Activated CD8-positive, alpha-beta memory T cell treated with anti-CD3 and anti-CD28 coated beads for 4 hours (primary cell): ENCODE measurements at places on chromosomes 4 and X.

DNA sequence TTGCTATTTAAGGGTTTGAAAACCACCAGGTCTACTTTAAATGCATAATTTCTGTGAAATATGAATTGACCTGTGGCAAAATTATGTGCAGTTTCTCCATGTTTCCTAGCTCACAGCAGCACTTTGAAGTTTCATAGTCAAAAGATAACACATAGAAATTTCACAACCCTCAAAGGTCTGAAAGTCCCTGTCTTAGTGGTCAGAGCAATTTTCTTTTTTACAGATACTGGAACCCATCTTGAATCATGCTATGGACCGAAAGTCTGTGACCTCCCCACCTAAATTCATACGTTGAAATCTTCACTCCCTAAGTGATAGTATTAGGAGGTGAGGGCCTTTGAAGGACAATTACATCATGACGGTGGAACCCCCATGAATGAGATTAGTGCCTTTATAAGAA, 240.4 kb upstream of the BMP3 start:
- no peak for DNase-seq

- DNase-seq: no peak
These were observed 29.7 kb downstream of the PPP1R2C start for GRCh38 chrX:42748067-42748850.

DNA sequence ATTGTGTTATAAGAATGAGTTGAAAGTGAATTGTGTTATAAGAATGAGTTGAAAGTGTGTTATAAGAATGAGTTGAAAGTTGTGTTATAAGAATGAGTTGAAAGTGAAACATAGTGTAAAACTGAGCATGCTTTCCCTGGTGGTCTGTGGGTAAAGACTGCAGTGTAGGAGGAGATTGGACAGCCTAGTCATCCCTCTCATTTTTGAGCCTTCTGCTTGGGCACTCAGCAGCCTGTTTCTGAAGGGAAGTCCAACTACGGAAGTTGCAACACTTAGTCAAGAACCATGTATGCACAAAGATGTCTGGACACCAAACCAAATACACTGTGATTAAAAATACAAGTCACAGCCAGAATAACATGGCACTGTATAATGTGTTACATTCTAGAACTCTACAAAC, 72.6 kb downstream of the ANK2 start:
- DNase-seq: no peak

GRCh38 chr4:115850799-115851509, 737.5 kb upstream of the NDST4 start:
- no peak for DNase-seq

DNA sequence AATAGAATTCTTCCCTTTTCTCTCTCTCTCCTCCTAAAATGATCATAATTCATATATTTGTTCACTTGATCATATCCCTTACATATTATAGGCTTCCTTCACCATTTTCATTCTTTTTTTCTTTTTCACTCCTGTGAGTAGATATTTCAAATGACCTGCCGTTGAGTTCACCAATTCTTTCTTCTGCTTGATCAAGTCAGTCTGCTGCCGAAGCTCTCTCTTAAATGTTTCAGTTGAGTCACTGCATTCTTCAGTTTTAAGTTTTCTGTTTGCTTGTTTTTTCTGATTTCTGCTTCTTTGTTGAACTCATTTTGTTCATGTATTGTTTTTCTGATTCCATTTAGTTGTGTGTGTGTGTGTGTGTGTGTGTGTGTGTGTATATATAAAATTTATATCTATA, 354.3 kb downstream of the GPAT3 start:
- no peak for DNase-seq

- DNase-seq: no peak
These were observed 130.6 kb downstream of the SLC7A11 start for GRCh38 chr4:138111462-138112000.

GRCh38 chrX:129613596-129613995, 41.2 kb downstream of the APLN start:
- DNase-seq: no peak

GRCh38 chr4:186855111-186855510, 131.5 kb upstream of the FAT1 start:
- DNase-seq: no peak

DNA sequence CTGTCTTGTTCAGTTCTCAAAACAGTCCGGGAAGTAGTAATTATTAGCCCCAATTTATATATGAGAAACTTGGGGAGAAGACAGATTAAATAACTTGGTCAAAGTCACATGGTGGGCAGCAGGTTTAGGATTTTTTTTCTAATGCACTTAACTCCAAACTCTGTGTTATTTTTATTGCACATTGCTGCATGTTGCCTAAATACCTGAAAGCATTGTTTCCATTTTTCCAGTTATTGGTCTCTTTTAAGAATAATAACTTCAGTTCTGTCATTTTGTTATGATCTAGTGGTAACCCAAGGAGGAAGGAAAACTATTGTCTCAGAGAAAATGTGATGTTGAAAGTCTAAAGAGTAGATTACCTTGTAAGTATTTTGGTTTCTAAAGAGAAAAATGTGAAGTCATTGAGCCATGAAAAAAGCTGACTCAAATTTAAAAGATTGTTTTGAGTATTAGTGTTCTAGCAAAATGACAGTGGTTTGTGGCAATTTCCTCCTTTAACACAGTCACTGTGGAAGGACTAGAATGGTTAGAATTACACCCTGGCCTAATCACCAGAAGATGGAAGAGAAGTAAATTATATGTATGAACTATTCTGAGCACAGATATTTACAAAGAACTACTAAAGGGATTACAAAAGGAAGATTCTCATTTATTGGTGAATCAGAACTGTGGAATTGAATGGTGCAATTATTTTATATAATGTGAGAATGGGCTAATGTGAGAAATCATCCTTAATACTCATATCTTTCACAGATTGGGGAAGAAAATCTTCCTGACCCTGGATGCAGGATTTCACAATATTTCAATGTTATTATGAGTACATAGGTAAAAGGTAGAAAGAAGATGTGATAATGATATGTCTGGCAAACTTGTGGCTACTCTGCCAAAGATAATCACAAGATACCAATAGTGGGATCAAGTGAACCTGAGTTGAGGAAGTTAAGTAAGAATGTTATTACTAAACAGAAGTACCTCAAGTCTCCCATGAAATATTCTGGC, 21.7 kb upstream of the CXCL8 start:
- DNase-seq: no peak

GRCh38 chr4:102787096-102787881, 26.5 kb upstream of the MANBA start:
- DNase-seq: no peak

DNA sequence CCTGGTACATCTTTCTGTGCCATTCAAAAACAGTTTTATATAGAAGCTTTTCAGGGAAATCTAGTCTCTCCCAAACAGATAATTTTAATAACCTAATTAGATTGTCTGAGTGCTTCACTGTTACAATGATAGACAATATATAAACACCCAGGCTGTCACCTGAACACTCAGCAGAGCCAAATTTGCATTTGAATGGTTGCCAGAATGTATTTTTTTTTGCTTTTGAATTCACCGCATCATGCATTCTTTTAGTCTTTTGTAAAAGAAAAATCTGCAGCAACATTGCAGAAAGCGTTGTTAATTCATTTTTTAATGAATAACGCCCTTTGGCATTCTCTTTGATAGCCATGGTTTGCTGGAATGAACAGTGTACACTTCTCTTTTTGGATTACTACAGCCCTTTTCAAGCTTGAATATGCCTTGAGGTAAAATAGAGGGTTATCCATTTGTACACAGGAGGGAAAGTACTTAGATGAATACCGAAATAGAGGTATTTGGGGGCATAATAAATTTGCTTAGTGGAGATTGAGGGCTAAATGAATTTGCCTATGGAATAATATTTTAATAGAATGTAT, 175.0 kb upstream of the EPHA5 start:
- DNase-seq: no peak

GRCh38 chr4:69057620-69058409, 38.5 kb upstream of the UGT2B7 start:
- DNase-seq: no peak

DNA sequence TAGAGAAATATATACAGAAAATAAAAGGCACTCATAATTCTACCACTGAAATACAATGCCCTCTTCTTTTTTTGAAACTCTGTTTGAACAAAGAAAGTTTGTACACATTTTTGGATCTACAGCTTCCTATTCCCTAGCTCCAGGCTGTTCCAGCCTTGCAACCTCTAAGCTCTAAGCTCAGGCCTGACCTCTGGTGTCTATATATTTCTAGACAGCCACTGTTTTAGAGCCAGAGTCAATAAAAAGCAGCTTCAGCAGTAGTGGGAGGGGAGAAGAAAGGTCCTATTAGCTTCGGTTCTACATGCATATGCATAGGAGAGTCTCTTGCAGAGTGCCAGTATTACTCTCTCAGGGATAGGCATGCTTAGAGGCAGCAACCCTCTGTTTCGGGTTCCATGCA, 39.7 kb downstream of the CLDN2 start:
- no peak for DNase-seq
